Fibroblast of the aortic adventitia (primary cell): ENCODE measurements at places on chromosomes 5 and 9.

- no peak for DNase-seq
These were observed 63.1 kb downstream of the DOCK8 start for GRCh38 chr9:277601-278295.

DNA sequence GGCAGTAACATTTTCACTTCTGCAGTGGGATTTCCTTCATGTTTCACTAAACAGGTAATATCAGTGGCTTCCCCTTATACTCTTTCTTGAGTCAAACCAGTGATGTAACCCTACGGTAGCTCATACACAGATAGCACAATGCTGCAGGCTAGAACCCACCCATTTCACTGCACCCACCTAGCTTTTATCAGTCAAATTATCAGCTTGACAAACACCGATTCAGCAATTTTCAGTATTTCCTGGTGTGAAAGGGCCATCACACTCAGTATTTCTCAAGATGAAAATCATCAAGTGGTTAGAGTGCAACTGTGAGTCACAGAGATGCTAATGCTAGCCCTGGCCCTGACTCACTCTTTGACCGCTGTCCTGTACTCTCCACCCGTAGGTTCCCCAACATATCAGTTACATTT is 242.3 kb upstream of the PTGER4 start:
- DNase-seq, result peak; percentile 71

DNA sequence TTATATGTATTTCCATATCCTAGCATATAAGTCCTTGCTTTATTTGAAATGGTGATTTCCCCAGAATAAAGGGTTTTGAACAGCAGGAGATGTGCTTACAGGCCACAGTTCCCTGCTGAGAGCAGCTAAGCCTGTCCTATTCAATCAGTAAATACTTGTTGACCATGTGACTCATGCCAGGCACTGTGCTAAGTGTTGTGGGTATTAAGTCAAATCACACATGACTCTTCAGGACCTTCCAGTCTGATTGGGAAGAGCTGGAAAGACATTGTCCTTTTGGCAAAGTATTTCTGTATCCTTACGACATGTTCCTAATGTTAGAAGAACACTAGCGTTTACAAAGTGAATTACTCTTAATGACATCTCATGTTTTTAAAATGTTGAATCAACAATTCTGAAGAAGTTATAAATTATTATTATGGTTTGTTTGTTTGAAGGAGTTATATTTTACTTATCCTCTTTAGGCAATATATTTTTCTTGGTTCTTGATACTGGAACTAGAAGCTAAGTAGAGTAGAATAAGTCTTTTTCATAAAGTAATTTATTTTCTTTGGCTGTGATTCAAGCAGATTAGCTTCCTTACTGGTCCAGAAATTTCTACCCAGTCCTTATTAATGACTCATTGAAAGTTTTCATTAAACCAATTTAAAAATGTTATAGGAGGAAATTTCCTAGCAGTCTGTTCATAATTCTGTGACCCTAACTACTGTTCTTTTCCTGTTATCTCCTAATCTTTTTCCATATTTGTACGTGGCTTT is 82.1 kb downstream of the GAPVD1 start:
- DNase-seq, result peak; percentile 66

DNA sequence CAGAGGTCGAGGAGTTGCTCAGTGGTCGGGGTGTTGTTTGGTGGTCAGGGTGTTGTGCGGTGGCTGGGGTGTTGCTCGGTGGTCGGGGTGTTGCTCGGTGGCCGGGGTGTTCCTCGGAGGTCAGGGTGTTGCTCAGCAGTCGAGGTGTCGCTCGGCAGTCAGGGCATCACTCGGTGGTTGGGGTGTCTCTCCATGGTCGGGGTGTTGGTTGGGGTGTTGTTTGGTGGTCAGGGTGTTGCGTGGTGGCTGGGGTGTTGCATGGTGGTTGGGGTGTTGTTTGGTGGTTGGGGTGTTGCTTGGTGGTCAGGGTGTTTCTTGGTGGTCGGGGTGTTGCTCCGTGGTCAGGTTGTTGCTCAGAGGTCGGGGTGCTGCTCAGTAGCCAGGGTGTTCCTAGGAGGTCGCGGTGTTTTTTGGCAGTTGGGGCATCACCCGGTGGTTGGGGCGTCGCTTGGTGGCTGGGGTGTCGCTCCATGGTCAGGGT is 11.0 kb upstream of the GPSM1 start:
- no peak for DNase-seq

GRCh38 chr5:160054831-160055230 is 45.9 kb downstream of the TTC1 start:
- DNase-seq, result no peak

- no peak for DNase-seq
These were observed 192.0 kb upstream of the PPP1R26 start for GRCh38 chr9:135287627-135288026.

DNA sequence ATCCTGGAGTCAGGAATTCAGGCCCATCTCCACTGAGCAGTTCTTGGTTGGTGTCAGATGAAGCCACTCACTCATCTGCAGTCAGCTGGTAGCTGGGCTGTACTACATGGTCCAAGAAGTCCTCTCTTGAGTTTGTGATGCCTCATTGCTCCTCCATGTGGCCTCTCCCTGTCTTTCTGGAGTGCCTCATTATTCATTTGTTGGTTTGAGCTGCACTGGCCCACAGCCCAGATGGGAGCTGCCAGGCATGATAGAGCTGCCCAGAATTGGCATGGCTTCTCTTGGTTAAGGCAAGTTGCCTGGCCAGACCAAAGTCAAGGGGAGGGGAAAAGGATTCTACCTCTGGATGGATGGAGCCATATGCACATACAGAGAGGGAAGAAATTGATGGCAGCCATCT is 8.0 kb downstream of the PTCD2 start:
- DNase-seq, result peak; percentile 74

DNA sequence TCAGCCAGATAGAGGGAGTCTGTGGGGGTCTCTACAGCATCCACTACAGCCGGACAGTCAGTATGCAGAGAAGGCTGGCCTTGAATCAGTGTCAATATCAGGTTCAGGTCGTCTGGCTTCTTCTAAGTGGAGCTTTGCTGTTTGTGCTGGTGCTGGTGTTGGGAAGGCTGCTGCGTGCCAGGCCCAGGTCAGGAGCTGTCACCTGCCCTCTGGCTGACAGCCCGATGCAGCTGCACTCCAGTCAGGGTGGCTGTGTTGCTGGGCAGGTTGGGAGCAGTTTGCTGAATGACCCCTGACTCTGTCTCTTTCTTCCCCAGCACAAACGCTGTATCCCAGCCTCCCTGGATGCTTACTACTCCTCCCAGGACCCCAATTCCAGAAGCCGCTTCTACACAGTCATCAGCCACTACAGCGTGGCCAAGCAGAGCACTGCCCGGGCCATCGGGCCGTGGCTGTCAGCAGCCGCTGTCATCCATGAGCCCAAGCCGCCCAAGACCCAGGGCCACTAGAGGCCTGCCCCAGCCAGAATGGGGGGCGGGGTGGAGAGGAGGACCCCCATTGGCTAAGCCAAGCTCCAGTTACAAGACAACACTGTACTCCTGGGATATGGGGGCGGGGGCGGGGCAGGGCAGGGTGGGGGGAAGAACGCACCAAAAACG is 61.6 kb downstream of the NSG2 start:
- DNase-seq, result no peak

- no peak for DNase-seq
These were observed 135.9 kb downstream of the SLIT3 start for GRCh38 chr5:169165052-169165451.

DNA sequence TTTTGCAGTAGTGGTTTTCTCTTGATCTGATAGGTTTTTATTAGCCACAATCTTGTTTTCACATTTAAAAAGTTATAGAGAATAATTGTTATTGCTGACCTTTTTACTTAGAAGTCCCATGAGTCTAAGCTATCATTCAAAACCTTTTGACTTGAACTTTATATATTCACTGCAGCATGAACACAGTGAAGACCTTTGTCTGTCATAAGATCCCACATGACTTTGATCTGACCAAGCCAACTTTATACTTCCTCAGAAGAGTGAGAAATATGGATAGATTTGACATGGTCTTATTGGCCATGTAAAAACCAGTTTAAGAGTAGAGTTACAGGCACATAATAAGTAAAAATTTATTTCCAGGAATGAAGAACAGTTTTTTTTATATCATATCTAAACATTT is 34.1 kb downstream of the RAD1 start:
- DNase-seq, result no peak

DNA sequence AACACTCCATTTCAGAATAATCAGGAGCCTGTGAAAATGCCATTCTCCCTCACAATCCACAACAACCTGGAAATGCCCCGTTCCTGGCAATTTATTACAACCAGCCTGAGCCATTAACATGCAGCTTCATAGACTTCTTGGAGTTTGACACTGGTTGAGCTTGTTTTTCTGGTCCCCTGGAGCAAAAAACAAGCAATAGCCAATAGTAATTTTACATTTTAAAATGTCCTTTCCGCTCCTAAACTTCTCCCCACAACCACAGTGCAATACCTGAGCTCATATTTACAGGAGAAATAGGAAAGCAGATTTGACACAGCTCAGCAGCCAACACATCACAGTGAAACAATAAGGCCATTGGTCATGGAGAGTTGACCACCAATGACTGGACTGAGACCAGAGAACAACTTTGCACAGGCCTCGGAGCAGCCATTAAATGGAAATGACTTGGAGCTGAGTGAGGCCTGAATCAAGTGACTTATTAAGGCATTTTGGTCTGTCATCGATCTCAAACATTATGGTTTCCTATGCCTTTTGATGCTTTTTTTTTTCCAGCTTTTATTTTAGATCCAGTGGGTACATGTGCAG is 73.0 kb downstream of the ENC1 start:
- DNase-seq, result no peak

DNA sequence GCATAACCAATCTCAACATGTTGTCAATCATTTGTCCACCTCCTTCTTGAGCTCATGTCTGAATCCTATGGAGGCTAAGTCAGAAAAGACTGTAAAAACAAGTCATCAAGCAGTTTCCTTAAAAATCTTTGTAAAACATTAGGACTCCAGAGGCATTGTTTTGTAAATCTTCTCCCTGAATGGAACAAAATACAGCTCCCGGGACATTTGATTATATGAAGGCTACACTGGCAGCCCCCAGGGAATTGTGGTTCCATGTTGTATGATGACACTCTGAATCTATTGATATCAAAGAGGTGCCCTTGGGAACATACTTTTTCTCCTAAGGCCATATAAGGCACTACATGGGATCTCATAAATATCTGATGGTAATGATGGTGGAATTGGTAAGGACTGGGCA is 83.2 kb upstream of the NUDT12 start:
- DNase-seq, result no peak

- DNase-seq, result no peak
These were observed 35.5 kb downstream of the CAMK4 start for GRCh38 chr5:111259636-111260035.

- peak; percentile 54 for DNase-seq
These were observed 2.8 kb downstream of the SHC3 start for GRCh38 chr9:89175828-89176261.

DNA sequence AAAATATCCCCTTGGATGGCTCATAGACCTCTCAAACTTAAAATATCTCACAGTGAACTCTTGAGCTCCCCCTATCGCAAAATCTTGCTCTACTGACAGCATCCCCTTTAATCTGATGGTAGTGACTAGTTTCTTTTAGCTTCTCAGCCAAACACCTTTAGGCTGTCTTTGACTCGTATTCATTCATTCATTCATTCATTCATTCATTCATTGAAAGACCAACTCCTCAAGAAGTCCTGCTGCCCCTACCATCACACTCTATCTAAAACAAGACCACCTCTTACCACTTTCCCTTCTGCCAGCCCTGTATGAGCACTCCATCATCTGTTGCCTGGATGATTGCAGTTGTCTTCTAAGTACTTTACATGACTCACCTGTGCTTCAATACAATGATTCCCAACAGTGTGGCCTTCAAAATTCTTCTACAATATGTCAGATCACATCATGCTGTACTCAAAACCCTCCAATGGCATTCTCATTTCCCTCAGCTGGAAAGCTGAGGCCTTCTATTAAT is 46.8 kb downstream of the ITGA2 start:
- DNase-seq, result peak; percentile 42

DNA sequence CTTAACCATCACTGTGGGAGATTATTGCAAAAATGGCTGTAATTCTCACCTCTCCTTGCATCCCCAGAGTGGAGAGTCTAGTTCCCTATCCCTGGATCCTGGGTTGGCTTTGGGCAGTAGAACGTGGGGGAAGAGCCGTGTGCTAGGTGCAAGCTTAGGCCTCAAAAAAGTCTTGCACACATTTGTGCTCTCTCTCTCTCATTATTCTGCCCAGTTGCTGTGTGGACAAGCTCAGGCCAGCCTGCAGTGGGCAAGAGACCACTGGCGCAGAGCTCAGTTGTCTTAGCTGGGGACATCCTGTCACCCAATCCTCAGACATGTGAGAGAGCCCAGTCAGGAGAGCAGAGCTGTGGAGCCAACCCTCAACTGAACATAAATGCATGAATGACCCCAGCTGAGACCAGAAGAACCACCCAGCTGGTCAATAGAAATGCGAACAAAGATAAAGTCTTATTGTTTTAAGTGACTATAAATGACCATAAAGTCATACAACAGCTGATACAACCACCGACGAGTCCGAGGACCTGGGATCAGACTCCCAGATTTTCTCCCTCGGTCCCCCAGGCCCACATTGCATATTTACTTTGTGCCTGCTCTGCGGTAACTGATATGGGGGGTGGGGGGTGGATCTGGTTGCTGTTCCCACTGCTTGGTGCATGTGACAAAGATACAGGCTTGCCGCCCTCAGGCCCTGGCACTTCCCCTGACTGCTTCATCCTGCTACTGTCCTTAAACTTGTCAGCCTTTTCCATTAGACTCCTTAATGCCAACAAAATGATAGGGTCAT is 166.4 kb upstream of the MVB12B start:
- no peak for DNase-seq

DNA sequence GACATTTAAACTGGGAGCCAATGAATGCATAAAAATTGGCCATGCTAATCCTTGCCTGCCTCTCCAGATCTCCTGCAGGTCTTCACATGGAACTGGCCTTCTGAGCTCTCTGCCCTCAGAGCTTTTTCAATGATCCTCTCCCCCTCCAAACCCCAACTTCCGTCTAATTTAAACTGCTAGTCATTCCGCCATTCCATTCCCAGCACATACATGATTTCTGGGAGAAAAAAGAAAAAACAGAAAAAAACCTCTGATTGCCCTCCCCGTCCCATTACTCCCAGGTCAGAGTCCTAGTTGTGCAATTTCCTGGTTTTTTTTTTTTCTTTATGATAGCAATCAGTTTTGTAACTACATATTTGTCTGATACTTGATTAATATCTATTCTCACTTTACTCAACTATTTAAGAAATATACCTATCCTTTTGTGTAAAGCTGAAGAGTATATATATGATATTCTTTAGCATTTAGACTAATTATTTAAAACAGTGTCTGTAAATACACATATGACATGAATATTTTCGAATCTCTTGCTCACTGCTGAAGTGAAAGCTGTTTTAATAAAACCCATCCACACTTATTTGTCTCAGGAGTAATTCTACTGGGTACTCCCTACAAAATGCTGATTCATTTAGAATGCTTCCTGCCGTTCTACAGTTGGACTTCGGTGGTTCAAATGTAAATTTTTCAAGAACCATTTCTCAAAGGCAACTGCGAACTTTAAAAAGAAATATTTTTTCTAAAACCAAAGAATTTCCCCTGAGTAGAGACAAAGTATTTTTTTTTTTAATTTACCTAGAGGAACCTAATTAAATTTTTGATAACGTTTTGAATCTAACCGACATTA is 1.6 kb downstream of the HINT1 start:
- DNase-seq, result peak; percentile 56

- DNase-seq, result no peak
These were observed 93.7 kb downstream of the SPOCK1 start for GRCh38 chr5:137405393-137405792.
